Progenitor cell of endocrine pancreas (in vitro differentiated cells): ENCODE measurements at places on chromosomes 6 and 20.
A peak's percentile ranks its signal among the peaks of the same experiment; 100 is the strongest.

- no peaks in the 10 kb centered on the region for H3K27me3 ChIP-seq
- H3K36me3 ChIP-seq = no peaks in the 10 kb centered on the region
- H3K27ac ChIP-seq = no peak overlapping the region
- H3K4me1 ChIP-seq = peaks cover 21% of the 10 kb centered on the region
- no peak for DNase-seq
Measured at GRCh38 chr6:14750059-14750661, 495.7 kb upstream of the JARID2 start.

GRCh38 chr6:17086469-17086868 is 15.4 kb upstream of the STMND1 start:
- DNase-seq = peak; percentile 21
- H3K4me1 ChIP-seq = no peaks in the 10 kb centered on the region
- no peak overlapping the region for H3K27ac ChIP-seq

DNA sequence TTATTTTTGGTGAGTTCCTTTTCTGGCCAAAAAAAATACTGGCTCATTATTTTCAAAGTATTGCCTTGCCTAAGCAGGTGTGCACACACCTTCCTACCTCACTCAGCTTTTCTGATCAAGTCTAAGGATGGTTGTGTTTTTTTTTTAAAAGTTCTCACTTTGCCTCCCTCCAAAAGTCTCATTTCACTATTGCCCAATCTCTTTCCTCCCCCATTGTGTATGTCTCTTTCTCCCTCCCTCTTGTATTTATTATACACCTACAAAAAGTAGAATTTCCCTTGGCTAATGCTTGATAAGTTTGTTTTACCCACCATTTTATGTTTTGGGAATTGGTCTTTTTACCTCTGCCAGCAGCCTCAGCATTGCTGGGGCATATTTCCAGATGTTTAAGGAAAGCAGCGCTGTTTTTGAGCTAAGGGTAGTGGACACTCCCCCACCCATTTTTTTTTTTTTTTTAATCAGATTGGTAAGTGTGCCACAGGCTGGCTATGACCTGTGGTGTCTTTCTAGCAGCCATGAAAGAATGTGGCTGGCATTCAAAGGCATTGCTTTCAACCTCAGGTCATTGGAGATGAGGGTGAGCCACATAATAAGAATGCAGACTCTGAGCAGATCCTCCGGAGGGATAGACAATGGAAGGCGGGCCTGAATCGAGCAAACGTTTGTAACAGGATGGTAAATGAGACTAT is 668.6 kb downstream of the UTRN start:
- H3K4me1 ChIP-seq = peaks cover 6% of the 10 kb centered on the region
- no peak overlapping the region for H3K27ac ChIP-seq
- peaks cover 2% of the 10 kb centered on the region for H3K36me3 ChIP-seq
- no peak for DNase-seq

DNA sequence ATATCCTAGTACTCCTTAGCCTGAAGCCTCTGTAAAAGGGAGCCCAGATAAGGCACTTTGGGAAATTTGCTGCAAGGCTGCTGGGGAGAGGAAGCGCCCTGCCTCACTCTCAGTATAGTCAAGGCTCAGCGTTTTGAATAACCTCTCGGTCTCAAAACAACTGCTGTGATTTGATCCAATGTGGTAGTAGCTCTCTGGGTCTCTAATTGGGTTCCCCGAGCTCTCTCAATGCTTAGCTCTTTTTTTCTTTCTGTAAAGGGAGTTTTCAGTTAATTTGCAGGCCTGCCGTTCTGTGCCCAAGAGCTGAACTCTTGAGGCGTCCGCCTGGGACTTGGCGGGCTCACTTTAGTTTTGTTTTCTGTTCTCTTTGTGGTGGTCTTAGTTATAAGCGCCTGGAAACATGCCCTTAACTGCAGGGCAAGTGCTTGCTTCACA is 41.2 kb downstream of the ZHX3 start:
- peak overlapping the region; percentile 48 for H3K27ac ChIP-seq
- H3K36me3 ChIP-seq = no peaks in the 10 kb centered on the region
- DNase-seq = no peak
- H3K4me1 ChIP-seq = peaks cover 4% of the 10 kb centered on the region
- no peaks in the 10 kb centered on the region for H3K27me3 ChIP-seq
- H3K4me3 ChIP-seq = no peak overlapping the region

DNA sequence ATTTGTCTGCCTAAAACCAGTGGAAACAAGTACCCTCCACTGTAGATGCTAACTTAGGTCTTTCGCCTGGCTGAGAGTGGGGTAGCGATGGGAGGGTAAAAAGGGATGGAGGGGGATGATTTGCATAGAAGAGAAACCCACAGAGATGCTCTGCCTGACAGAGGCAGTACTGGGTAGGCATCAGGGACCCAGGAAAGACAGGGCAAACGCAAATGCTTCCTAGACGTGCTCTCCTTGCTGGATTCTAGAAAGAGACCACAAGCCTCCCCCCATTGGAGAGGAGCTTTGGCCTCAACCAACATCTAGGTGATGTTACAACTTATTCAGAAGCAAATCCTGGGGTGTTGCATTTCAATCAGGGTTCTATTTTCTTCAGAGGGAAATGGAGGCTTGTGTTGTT is 3.2 kb downstream of the OLIG3 start:
- DNase-seq = no peak
- no peak overlapping the region for H3K4me3 ChIP-seq
- H3K36me3 ChIP-seq = no peaks in the 10 kb centered on the region
- no peak overlapping the region for H3K27ac ChIP-seq

DNA sequence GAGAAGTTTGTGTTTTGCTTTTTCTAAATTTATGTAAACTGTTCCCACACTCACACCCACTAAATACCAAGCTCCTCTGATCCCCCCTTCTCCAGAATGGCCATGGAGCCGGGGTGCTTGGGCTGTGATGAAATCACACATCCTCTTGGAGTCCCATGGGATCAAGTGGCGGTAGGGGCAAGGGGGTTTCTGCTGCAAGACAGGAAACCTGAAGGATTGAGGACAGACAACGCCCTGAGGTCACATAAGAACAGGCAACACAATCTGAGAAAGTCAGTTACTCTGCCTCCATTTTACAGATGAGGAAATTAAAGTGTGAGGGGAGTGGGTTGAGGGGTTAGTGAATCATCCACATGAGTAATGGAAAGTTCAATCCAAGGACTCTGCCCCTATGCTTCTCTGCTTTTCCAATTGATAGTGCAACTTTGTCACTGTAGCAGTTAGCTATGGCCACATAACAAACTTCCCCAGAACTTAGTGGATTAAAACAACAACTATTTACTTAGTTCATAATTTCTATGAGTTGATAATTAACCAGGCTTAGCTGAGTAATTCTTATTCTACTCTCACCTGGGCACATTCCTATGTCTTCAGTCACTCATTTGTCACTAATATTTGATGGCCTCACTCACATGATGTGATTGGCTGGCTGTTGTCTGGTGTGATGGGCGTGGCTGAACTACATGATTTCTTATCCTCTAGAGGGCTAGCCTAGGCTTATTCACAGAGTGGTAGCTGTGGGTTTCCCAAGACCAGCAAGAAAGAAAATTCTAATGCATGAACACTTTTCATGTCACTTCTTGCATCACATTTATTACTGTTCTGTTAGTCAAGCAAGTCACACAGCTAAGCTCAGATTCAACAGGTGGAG is 311.1 kb upstream of the RNF24 start:
- DNase-seq = no peak
- no peaks in the 10 kb centered on the region for H3K36me3 ChIP-seq
- H3K4me1 ChIP-seq = no peaks in the 10 kb centered on the region
- H3K27ac ChIP-seq = no peak overlapping the region

GRCh38 chr6:156808287-156808686 is 31.1 kb downstream of the ARID1B start:
- peaks cover 23% of the 10 kb centered on the region for H3K4me1 ChIP-seq
- H3K27ac ChIP-seq = no peak overlapping the region
- H3K4me3 ChIP-seq = no peak overlapping the region
- H3K36me3 ChIP-seq = peaks cover 1% of the 10 kb centered on the region

DNA sequence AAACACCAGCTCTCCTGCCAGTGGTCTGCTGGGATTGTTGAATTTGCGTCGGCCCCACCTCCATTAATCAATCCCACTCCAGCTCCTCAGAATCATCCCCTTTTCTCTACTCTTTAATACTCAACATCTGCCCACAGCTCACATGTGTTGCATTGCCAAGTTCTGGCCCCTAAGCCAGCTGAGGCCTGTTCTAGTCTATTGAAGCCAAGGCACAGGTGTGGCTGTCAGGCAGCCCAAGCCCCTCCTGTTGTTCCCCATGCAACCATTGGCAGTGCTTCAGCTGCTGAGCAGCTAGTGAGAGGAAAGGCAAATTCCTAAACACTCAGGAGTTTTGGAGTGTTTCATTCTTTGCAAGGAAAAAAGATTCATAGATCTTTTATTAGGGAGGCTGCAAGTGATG is 128.0 kb upstream of the NT5E start:
- peaks cover 2% of the 10 kb centered on the region for H3K4me1 ChIP-seq
- DNase-seq = no peak
- H3K27ac ChIP-seq = no peak overlapping the region
- no peak overlapping the region for H3K4me3 ChIP-seq
- H3K36me3 ChIP-seq = no peaks in the 10 kb centered on the region

GRCh38 chr20:50341880-50342637 is 151.4 kb downstream of the CEBPB start:
- peaks cover 5% of the 10 kb centered on the region for H3K27me3 ChIP-seq
- peaks cover 10% of the 10 kb centered on the region for H3K4me1 ChIP-seq
- DNase-seq = no peak
- H3K36me3 ChIP-seq = no peaks in the 10 kb centered on the region
- H3K4me3 ChIP-seq = no peak overlapping the region

GRCh38 chr6:34993213-34993612 is 104.2 kb downstream of the ANKS1A start:
- H3K4me1 ChIP-seq = no peaks in the 10 kb centered on the region
- peaks cover 31% of the 10 kb centered on the region for H3K36me3 ChIP-seq
- DNase-seq = no peak
- no peaks in the 10 kb centered on the region for H3K27me3 ChIP-seq

DNA sequence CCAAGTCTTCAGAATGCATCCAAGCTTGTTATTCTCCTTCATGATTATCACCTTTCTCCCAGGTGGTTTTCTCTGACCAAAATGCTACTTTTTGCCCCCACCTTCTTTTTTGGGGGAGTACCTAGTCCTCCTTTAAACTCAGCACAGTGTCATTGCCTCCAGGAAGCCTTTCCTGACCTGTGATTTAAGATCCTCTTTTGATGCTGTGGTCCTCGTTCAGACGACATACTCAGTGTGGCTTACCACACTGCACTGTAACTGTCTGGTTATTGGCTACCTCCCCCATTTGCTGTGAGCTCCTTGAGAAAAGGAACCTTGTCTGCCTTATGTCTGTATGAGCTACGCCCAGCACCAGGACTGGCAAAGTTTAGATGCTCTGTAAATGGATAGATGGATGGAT is 14.6 kb downstream of the SAYSD1 start:
- H3K4me3 ChIP-seq = no peak overlapping the region
- peaks cover 13% of the 10 kb centered on the region for H3K4me1 ChIP-seq
- DNase-seq = no peak

GRCh38 chr6:31356216-31356945 is 598 bp downstream of the HLA-B start:
- H3K27ac ChIP-seq = no peak overlapping the region
- no peaks in the 10 kb centered on the region for H3K36me3 ChIP-seq
- peaks cover 78% of the 10 kb centered on the region for H3K27me3 ChIP-seq

- DNase-seq = no peak
- no peak overlapping the region for H3K4me3 ChIP-seq
- no peak overlapping the region for H3K27ac ChIP-seq
- H3K36me3 ChIP-seq = peaks cover 3% of the 10 kb centered on the region
- H3K4me1 ChIP-seq = no peaks in the 10 kb centered on the region
Measured at GRCh38 chr6:66210964-66211363, 503.9 kb upstream of the EYS start.

GRCh38 chr6:35501784-35502183 is 4.9 kb upstream of the TEAD3 start:
- H3K4me1 ChIP-seq = peaks cover 10% of the 10 kb centered on the region
- no peak overlapping the region for H3K27ac ChIP-seq
- peaks cover 38% of the 10 kb centered on the region for H3K27me3 ChIP-seq

- no peak for DNase-seq
- no peak overlapping the region for H3K27ac ChIP-seq
- no peak overlapping the region for H3K4me3 ChIP-seq
- H3K4me1 ChIP-seq = peaks cover 18% of the 10 kb centered on the region
Measured at GRCh38 chr20:44858606-44859360, 26.7 kb upstream of the YWHAB start.

DNA sequence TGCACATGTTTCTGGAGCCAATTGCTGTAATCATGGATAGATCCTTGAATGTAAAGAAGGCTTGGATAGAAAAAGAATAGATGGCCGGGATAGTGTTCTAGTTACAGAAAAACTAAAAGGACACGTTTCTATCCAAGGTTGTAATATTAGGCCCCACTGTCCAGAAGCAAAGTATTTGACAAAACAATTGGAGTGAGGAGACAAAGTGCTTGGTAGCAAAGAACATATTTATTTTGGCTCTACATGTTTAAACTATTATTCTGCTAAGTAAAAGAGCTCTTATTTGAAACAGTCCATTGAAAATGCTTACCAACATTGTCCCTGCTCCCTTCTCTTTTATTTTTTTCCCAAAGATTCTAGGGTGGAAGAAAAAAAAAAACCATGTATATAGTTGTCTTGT is 94.4 kb downstream of the MYO6 start:
- no peak for DNase-seq
- H3K27me3 ChIP-seq = no peaks in the 10 kb centered on the region
- no peak overlapping the region for H3K4me3 ChIP-seq
- peak overlapping the region; percentile 79 for H3K27ac ChIP-seq
- H3K36me3 ChIP-seq = peaks cover 15% of the 10 kb centered on the region
- peaks cover 4% of the 10 kb centered on the region for H3K4me1 ChIP-seq

GRCh38 chr6:113921299-113921904 is 49.5 kb downstream of the HDAC2 start:
- no peaks in the 10 kb centered on the region for H3K36me3 ChIP-seq
- no peaks in the 10 kb centered on the region for H3K27me3 ChIP-seq
- H3K27ac ChIP-seq = no peak overlapping the region
- DNase-seq = no peak
- H3K4me1 ChIP-seq = peaks cover 1% of the 10 kb centered on the region

DNA sequence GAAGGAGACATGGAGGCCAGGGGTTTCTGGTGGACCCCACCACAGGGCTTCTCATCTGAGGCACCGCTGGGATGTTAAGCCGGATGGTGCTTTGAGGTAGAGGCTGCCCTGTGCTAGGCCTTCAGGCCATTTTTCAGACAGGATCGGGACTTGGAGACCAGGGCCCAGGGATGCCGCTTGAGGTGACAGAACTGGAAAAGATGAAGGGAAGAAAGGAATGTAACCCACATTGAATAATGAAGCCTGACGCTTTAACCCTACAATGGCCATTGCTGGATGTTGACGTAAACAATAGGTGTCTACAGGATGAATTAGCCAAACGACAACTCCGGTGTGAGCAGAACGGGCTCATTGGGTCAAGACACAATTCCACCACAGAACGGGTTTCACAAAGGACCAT is 62.5 kb downstream of the CEBPB start:
- no peak for DNase-seq
- H3K27ac ChIP-seq = no peak overlapping the region
- H3K4me1 ChIP-seq = peaks cover 2% of the 10 kb centered on the region
- H3K36me3 ChIP-seq = no peaks in the 10 kb centered on the region

DNA sequence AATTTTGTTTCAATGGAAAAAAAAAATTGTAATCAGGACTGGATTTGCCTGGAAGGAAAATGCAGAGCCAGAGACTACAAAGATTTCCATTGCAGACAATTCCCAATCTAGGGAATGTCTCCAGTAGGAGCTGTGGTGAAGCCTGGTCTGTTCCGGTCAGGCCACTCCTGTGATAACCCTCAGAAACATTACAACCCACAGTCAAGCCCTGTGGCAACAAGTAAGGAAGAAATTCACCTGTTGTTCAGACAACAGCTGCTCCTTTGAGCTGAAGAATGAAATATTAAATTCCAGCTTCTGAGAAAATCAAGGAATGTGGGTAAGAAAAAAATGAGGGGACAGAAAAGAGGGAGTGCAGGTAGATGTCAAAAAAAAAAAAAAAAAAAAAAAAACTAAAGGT is 8.0 kb downstream of the PRKN start:
- DNase-seq = no peak
- no peak overlapping the region for H3K4me3 ChIP-seq
- no peak overlapping the region for H3K27ac ChIP-seq
- peaks cover 3% of the 10 kb centered on the region for H3K4me1 ChIP-seq
- H3K36me3 ChIP-seq = no peaks in the 10 kb centered on the region
